ENCODE measurements at places on chromosomes 16 and 17. TPM values are rescaled to one million over a fixed set of nuclear protein-coding genes. Genes with fewer than 3 reads are reported as not detected.

Gene ADGRG3
- 0.82 TPM for total RNA-seq

Gene ADAD2
- not detected for total RNA-seq

Gene LGALS9B
- not detected for total RNA-seq

Gene AATK
- 14.5 TPM for total RNA-seq

Gene PNMT
- 5.8 TPM for total RNA-seq

Gene RASL10B
- 23.8 TPM for total RNA-seq

Gene VEZF1
- 77.6 TPM for total RNA-seq

Gene RPL13
- 1,029 TPM for total RNA-seq

Gene CCL17
- total RNA-seq, result not detected

Gene KRT222
- total RNA-seq, result not detected

Measured in left ventricle myocardium superior (tissue), 1 donor.